ENCODE measurements at places on chromosomes 3 and 15. TPM values are rescaled to one million over a fixed set of nuclear protein-coding genes. Genes with fewer than 3 reads are reported as not detected.

The MESP2 gene
- total RNA-seq, result 0.72 TPM

GRCh38 chr3:74845081-74845480 is 230.6 kb upstream of the CNTN3 start:
- H3K27ac ChIP-seq, result no peak overlapping the region
- H3K36me3 ChIP-seq, result no peaks in the 10 kb centered on the region
- H3K4me1 ChIP-seq, result no peaks in the 10 kb centered on the region

The RBPMS2 gene
- total RNA-seq, result 0.29 TPM

The CHDH gene
- 0.88 TPM for total RNA-seq

DNA sequence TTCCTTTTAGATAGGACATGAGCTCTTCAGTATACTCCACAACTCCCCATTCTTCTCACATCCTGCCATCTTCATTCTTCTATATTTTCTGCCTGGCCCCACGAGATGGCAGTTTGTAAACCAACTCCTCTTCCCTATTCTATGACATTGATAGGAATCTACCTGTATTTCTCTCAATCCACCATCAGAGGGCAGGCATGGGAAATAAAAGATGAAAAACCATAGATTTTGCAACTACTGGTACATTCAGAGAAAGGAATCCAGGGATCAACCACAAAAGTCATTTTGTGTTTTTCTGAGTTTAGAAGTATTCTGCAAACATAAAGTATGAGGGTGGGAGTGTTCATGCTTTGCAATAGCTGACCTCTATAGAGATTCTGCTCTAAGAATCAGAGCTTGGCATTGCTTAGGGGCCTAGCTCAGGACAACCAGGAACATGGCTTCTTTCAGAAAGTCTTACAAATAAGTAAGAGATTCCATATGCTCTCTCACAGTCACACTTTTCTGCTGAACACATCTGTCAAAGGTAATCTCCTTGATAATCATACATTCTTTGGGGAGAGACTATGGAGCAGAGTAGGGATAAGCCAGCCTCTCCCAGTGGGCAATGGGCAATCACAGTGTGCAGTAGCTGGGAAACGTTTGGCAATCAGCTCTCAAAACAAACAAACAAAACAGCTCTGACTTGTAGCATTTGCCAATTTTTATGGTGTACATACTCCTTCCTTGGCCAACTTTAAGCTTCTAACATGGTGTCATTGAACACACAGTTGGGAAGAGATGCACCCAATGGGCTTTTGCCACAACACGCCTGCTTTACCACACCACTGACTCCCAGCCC is 43.1 kb upstream of the SLC25A36 start:
- H3K36me3 ChIP-seq, result no peaks in the 10 kb centered on the region
- peak; percentile 77 for DNase-seq
- peak overlapping the region; percentile 13 for H3K27ac ChIP-seq
- H3K4me1 ChIP-seq, result peaks cover 7% of the 10 kb centered on the region
- peaks cover 11% of the 10 kb centered on the region for H3K27me3 ChIP-seq

GRCh38 chr3:178966299-178967176 is 105.1 kb downstream of the ZMAT3 start:
- H3K27ac ChIP-seq, result no peak overlapping the region
- peaks cover 11% of the 10 kb centered on the region for H3K4me1 ChIP-seq
- peak overlapping the region; percentile 51 for H3K4me3 ChIP-seq
- H3K27me3 ChIP-seq, result no peaks in the 10 kb centered on the region

- H3K4me3 ChIP-seq, result no peak overlapping the region
- no peaks in the 10 kb centered on the region for H3K27me3 ChIP-seq
- H3K4me1 ChIP-seq, result peaks cover 21% of the 10 kb centered on the region
- H3K27ac ChIP-seq, result no peak overlapping the region
- DNase-seq, result no peak
Observed at GRCh38 chr3:62173939-62174515, 199.3 kb downstream of the FEZF2 start.

GRCh38 chr15:60395276-60396011 is 2.3 kb downstream of the ANXA2 start:
- no peak for DNase-seq
- peaks cover 51% of the 10 kb centered on the region for H3K36me3 ChIP-seq
- peaks cover 78% of the 10 kb centered on the region for H3K4me1 ChIP-seq
- H3K4me3 ChIP-seq, result peak overlapping the region; percentile 75
- H3K27ac ChIP-seq, result peak overlapping the region; percentile 95

The RGMA gene
- total RNA-seq, result 2.5 TPM

- H3K27ac ChIP-seq, result no peak overlapping the region
- H3K27me3 ChIP-seq, result peaks cover 4% of the 10 kb centered on the region
- H3K4me3 ChIP-seq, result no peak overlapping the region
Observed at GRCh38 chr3:122074621-122075265, 19.6 kb downstream of the CD86 start.

- no peaks in the 10 kb centered on the region for H3K4me1 ChIP-seq
- peaks cover 64% of the 10 kb centered on the region for H3K36me3 ChIP-seq
- peak; percentile 68 for DNase-seq
- no peak overlapping the region for H3K27ac ChIP-seq
Observed at GRCh38 chr15:101054991-101055390, 135.8 kb downstream of the LRRK1 start.

The TEX9 gene
- total RNA-seq, result 12.7 TPM

GRCh38 chr3:157043771-157044170 is 116.2 kb downstream of the CCNL1 start:
- H3K36me3 ChIP-seq, result no peaks in the 10 kb centered on the region
- no peak overlapping the region for H3K27ac ChIP-seq
- peaks cover 3% of the 10 kb centered on the region for H3K27me3 ChIP-seq
- DNase-seq, result no peak
- no peak overlapping the region for H3K4me3 ChIP-seq

The CCDC54 gene
- not detected for total RNA-seq

DNA sequence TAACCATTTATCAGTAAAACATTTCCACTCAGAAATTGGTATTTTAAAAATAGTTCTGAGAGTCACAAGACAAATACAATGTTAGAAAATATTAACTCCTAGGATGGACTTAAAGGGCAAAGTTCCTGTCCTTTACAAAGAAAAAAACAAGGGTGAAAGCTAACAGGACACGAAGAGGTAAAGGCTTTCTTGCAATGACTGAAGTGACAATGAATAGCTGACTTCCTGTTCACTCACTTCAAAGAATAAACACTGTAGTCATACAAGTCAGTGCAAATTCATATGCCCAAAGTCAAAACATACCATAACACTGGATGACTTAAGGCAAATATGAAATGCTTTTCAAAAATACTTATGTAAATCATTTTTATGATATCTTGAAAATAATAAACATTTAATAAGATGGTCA is 1389.8 kb upstream of the ALCAM start:
- H3K27ac ChIP-seq, result no peak overlapping the region
- H3K27me3 ChIP-seq, result no peaks in the 10 kb centered on the region
- no peaks in the 10 kb centered on the region for H3K4me1 ChIP-seq
- no peak for DNase-seq

The REC114 gene
- total RNA-seq, result not detected

The ECE2 gene
- total RNA-seq, result not detected

DNA sequence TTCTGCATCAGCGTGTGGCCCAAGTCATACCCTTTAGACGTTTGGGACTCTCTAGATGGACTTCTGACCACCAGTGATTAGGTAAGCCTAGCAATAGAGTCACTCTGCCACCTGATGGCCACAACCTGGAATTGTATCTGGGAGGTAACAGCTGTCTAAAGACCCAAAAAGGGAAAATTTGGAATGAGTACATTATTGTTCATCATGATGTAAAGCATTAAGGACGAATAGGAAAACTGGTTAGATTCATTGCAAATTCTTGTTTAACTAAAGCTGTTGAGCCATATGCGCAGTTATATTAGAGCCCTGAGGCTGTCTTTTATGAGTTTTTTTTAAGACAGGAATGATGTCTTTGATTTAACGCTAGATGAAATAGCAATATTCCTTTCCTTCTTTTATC is 63.6 kb downstream of the FAM81A start:
- DNase-seq, result peak; percentile 65
- H3K27me3 ChIP-seq, result peaks cover 4% of the 10 kb centered on the region
- H3K36me3 ChIP-seq, result no peaks in the 10 kb centered on the region
- H3K27ac ChIP-seq, result no peak overlapping the region

DNA sequence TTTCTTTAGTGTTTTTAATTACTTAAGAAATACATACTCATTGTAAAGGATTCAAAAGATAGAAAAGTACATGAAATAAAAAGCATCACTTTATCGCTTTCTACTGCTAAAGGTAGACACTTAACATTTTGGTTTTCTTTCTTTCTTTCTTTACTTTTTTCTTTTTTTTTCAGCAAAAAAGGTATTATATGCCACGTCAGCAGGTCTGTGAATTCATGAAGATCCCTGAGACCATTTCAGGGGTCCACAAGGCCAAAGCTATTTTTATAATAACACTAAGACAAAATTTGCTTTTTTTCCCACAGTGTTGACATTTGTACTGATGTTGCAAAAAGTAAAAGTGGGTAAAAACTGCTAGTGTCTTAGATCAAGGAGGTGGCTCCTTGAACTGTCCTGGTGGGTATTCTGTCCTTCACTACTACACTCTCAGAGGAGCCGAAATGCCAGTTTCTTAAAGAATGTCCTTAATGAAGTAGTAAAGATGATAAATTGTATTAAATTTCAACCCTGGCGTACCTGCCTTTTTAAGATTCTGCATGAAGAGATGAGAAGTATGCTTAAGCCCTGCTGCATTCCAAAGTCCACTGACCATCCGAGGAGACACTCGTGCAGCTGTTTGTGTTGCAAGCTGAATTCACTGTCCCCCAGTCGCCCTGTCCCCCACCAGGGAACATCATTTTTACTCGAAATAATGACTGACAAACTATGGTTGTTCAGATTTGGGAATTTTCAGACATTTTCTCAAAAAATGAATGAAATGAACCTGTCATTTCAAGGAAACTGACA is 106.7 kb upstream of the PIAS1 start:
- H3K27ac ChIP-seq, result no peak overlapping the region
- no peak for DNase-seq
- H3K36me3 ChIP-seq, result no peaks in the 10 kb centered on the region
- no peak overlapping the region for H3K4me3 ChIP-seq

The CDCP1 gene
- 7.6 TPM for total RNA-seq

DNA sequence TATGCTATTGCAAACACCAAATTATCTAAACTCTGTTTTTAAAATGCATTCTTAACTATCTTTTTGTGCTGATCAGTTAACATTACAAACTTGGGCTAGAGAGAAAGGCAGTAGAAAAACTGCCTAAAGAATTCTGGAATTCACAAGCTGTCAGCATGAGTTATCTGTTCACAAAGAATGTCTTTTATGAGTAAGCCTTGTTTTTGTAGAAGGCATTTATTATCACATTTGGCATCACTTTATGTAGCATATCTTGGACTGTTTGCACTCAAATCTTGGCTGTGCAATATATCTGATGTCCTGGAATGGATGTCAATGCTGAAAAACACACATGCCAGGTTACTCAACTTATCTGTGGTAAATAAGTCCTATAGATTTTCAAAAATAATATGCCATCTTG is 15.5 kb upstream of the BCHE start:
- H3K36me3 ChIP-seq, result no peaks in the 10 kb centered on the region
- no peak overlapping the region for H3K4me3 ChIP-seq
- DNase-seq, result no peak
- no peaks in the 10 kb centered on the region for H3K4me1 ChIP-seq
- H3K27ac ChIP-seq, result no peak overlapping the region

DNA sequence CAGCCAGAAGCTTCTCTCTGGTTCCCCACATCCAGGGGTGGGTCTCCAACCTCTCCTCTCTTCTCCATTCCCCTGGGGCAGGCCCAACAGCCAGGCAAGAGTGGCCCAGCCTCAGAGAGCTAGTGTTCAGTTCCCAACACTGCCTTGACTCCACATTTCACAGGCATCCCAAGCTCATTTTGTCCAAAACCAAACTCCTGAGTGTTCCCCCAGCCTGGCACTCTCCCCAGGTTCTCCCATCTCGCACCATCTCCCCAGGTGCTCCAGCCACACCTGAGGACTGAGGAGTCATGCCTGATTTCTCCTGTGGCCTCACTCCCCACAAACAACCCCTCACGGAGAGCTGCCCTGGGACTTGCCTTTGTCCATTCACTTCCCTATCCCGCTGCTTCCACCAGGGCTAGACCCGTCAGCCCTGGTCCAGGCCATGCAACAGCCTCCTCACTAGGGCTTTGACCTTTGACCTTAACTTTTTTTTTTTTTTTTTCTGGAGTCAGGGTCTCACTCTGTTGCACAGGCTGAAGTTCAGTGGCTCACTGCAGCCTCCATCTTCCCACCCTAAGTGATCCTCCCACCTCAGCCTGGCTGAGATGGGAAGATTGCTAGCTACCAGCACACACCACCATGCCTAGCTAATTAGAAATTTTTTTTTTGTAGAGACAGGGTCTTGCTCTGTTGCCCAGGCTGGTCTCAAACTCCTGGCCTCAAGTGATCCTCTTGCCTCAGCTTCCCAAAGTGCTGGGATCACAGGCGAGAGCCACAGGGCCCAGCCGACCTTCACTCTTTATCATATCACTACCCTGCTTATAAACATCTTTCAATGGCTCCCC is 3.9 kb upstream of the CSK start:
- peak; percentile 85 for DNase-seq
- H3K4me1 ChIP-seq, result peaks cover 15% of the 10 kb centered on the region

The TNIK gene
- 7.6 TPM for total RNA-seq

- H3K4me1 ChIP-seq, result peaks cover 9% of the 10 kb centered on the region
- DNase-seq, result no peak
- no peak overlapping the region for H3K27ac ChIP-seq
- H3K4me3 ChIP-seq, result no peak overlapping the region
- H3K36me3 ChIP-seq, result no peaks in the 10 kb centered on the region
Observed at GRCh38 chr3:18124501-18124900, 300.6 kb downstream of the SATB1 start.

DNA sequence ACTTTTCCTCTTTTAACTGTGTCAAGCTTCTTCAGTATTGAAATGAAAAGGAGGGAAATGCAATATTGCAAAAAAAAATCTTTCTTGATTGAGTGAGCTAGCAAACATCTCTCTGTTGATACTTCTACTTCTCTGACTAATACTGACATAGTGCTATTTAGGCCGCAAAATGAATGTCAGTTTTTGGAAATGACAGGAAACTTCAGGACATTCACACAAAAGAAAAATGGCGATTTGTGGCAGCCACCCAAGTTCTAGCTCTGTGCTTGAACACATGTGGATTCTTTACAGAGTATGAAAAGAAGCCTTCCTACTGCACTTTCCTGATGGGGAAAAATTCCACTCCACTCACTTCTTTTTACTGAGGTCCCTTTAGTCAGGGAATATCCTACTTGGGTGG is 486.8 kb upstream of the ALCAM start:
- H3K27me3 ChIP-seq, result no peaks in the 10 kb centered on the region
- peak; percentile 77 for DNase-seq
- peaks cover 15% of the 10 kb centered on the region for H3K4me1 ChIP-seq
- no peaks in the 10 kb centered on the region for H3K36me3 ChIP-seq
- no peak overlapping the region for H3K27ac ChIP-seq
- no peak overlapping the region for H3K4me3 ChIP-seq

- H3K27ac ChIP-seq, result no peak overlapping the region
- H3K4me3 ChIP-seq, result no peak overlapping the region
- no peaks in the 10 kb centered on the region for H3K27me3 ChIP-seq
- DNase-seq, result no peak
Observed at GRCh38 chr3:115254492-115255196, 107.6 kb upstream of the ZBTB20 start.

The CDHR4 gene
- total RNA-seq, result not detected

The DZIP1L gene
- total RNA-seq, result 42.3 TPM

Measured in osteoblast (primary cell).